Activated CD8-positive, alpha-beta memory T cell treated with anti-CD3 and anti-CD28 coated beads for 1 hour (primary cell): ENCODE measurements at places on chromosomes 6 and 20.

DNA sequence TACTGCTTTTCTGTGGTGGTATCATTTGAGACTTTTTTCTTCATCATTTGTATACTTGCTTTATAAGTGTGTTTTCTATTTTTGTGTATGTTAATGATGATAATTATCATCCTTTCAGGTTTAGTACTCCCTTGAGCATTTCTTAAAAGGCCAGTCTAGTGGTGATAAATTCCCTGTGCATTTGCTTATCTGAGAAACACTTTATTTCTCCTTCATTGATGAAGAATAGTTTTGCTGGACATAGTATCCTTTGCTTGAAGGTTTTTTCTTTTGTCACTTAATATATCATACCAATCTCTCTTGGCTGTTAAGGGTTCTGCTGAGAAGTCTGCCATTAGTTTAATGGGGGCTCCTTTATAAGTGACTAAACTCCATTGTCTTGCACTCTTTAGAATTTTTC is 123.2 kb upstream of the IRAK1BP1 start:
- DNase-seq, result no peak

GRCh38 chr6:11067348-11067747 is 23.2 kb upstream of the ELOVL2 start:
- no peak for DNase-seq

- no peak for DNase-seq
These were observed 19.7 kb upstream of the GTSF1L start for GRCh38 chr20:43746344-43747137.

GRCh38 chr6:167898673-167899311 is 72.1 kb downstream of the AFDN start:
- no peak for DNase-seq

DNA sequence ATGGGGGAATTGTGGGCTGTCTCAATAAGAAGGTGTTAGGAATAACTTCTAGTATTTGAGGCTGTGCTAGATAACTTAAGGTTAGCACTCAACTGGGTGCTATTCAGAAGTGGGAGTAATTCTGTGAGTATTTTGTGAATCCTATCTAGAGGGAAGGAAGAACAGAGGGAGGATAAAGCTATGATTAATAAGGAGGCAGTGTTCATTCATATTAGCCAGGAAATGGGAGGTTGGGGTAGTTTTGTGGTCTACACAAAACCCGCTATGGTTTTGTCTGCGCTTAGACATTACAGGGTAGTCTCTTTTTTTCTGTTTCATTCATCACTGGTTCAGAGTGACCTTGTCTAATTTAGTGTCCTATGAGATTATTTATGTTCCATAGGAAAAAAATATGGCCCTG is 341.0 kb downstream of the ARHGAP18 start:
- no peak for DNase-seq

GRCh38 chr6:41643899-41644269 is 5.6 kb downstream of the MDFI start:
- DNase-seq, result no peak

DNA sequence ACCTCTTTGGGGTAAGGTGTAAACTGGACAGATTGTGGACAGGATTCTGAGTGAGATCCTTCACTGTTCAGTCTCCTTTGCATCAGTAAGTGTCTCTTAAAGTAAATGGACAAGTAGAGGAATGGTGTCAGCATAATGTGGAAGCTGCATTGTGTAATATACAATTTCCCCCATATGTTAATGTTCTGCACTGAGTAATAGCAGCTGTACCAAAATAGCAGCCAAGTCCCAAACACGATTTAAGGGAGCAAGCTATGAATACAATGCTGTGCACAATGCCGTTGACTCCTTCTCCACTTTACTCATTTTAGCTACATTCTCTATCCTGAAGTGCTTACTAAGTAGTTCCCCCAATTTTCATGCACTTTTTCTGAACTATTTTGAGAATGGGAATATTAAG is 21.1 kb upstream of the TRIM26 start:
- no peak for DNase-seq

DNA sequence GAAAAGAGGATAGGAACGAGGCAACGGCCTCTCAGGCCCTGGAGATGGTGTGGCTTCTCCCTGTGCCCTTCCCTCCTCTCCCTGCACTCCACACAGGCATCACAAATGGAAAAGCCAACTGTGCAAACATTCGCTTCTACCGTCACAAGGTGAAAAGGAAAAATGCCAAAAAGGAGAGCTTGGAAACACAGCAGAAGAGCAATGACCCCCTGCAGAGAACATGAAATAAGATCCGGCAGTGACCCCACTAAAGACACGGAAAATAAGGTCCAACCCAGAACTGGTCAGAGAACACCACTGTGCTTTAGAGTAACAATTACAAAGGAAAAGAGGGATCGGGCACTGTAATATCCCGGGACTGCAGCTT is 63.0 kb downstream of the SLC22A23 start:
- no peak for DNase-seq

- no peak for DNase-seq
These were observed 192.2 kb downstream of the GMPR start for GRCh38 chr6:16430391-16431089.

DNA sequence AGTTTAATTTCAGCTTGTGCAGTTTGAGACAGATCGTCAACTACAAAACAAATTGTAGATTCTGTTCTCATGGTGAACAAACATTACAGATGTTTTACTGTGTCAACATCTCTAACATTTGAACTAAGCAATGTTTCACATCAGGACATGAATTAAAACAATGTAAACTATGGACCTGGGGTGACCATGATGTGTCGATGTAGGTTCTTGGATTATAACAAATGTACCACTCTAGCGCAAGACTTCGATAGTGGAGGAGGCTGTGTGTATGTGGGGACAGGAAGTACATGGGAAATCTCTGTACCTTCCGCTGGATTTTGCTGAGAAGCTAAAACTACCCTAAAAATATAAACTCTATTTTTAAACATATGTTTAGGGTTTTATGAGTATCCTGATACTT is 17.1 kb downstream of the HIVEP2 start:
- no peak for DNase-seq

- no peak for DNase-seq
These were observed 10.0 kb upstream of the TBX18 start for GRCh38 chr6:84774157-84774984.

GRCh38 chr6:13261464-13261994 is 66.8 kb downstream of the TBC1D7 start:
- DNase-seq, result no peak

- no peak for DNase-seq
These were observed 118.2 kb upstream of the RIPOR2 start for GRCh38 chr6:25053875-25054371.

GRCh38 chr6:30882759-30883684 is 1.3 kb upstream of the DDR1 start:
- no peak for DNase-seq

GRCh38 chr6:77011929-77012545 is 451.3 kb downstream of the HTR1B start:
- DNase-seq, result no peak

DNA sequence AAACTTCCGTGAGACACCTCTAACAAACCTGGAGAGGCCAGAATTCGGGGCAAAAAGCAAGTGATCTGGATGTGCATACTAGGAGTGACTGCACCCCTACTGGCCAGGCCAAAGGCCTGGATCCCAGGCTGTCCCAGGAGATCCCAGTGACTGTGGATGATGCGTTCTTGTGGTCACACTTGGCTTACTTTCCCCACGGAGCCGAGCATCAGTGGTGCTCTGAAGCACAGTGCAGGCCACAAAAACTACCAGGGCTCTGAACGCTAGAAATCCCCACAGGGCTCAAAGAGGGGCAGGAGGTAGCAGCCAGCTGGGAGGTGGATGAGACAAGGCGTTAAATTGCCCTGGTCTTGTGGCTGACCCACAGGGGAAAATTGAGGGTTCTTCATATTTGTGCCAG is 7.1 kb downstream of the TRIM26 start:
- no peak for DNase-seq

GRCh38 chr6:148288541-148288940 is 54.1 kb upstream of the SASH1 start:
- DNase-seq, result no peak

DNA sequence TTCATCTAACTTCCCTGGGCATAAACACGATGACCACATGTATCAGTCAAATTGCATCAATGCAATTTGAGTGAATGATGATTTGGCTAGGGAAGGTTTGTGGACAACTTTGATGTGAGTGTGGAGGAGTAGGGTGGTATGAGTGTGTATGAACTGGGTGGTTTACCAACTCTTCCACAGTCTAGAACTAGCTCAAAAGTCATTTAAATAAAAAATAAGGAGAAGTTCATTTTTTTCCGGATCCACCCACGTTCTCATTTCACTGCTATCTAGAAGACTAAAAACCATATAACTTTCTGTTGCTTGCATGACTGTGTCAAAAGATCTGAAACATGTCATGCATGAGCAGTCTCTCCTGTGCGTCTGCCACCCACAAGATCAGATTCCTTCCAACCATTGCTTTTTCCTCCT is 23.6 kb downstream of the SLC35D3 start:
- DNase-seq, result no peak

DNA sequence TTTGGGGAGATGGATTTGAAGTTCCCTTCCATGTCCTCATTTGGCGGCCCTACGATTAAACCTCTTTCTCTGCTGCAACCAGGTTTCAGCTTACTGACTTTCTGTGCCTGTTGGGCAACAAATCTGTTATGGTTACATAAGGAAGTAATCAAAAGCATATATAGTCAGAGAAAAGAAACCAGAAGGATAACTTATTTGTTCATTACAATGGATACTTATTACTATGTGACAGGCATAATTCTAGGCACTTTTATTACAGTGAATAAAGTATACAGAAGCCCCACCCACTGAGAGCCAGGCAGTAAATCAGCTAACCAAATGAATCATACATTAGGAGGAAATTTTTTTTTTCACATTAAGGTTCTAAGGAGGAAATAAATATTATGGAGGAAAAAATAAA is 9.6 kb upstream of the TRIM31 start:
- no peak for DNase-seq

GRCh38 chr20:63461104-63461763 is 11.2 kb downstream of the KCNQ2 start:
- no peak for DNase-seq

DNA sequence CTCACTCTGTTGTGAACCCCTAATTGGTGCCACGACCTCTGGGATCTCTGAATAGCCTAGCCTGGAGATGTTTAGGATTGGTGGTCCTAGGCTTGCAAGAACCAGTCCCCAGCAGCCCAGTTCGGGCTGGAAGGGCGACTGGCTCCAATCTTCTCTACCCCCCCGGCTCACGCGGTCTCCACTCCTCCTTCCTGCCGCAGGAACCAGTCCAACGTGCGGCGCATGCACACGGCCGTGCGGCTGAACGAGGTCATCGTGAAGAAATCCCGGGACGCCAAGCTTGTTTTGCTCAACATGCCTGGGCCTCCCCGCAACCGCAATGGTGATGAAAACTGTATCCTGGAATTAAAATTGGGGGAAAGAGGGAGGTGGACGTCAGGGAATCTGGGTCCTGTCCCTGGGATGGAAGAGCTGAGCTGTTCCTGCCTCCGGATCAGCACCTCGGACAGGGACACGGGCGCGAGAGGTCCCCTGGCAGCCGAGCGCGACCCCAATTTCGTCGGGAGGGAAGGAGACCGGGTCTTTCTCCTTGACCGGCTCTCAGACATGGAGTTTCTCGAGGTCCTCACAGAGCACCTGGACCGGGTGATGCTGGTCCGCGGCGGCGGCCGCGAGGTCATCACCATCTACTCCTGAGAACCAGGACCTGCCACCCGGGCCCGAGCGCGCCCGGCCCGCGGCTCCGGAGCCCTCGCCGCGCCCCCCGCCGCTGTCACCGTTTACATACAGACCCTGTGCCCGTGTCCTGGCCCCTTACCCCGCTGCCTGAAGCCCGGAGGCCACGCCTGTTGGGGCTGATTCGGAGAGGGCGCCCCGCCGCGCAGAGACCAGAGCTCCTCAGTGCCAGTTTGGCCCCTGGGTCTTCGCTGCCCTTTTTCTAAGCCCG is 28.2 kb downstream of the SLC12A5 start:
- no peak for DNase-seq

GRCh38 chr20:50115041-50115512 is 2.1 kb upstream of the UBE2V1 start:
- no peak for DNase-seq

DNA sequence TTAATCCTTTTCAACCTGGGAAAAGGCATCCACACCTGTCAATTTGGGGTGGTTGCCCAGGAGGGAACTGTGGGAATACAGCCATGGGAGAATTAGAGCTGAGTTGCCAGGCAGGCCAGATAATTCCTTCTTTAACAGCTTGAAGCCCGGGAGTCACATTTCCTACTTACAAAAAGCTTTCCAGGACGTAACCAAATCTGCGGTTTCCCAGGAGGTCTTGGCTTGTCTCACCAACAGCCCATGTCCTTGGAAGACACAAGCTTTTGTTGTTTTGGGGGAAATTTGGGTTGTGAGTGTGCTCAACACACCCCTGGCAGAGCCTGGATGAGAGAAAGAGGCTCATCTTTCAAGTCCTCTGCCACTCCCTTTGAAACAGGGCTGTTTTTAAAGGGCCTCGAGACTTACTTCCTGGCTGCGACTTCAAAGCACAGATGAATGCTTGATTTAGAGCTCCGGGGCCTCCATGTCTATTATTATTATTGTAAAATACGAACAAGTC is 465.9 kb upstream of the BTBD3 start:
- no peak for DNase-seq

DNA sequence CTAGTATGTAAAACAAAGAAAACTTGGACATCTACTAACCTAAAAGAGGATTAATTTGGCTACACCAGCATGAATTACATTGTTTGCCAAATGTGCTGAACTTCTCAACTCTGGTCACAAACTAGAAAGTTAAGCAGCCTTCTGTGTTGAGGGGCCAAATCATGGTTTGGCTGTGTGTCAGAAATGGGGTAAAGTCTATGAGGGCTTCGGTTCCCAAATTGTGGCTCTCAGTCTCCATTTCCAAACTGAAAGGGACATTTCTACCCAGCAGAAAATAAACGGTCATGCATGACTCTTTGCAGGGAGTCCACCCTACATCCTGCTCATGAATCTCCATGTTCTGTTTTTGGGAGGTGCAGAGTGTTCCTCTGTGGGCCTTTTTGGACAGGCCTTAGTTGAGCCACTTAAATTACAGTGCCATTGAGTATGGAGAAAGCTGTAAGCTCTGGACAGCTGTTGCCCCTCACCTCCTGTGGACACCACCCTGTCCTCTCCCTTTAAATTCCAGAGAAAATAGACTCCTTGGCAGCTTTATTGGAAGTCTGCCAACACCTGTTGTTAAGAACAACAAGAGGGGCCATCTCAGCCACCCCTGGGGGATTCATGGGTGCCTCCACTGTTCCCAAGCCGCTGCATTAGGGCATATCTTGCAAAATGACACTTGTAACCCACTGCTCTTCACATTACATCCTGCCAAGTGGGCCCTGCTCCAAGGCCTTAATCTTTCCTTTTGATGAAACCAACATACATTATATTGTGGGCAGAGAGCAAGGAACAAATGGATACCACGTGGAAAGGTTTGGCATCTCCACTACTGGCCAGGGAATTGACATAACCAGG is 27.5 kb upstream of the SNRPC start:
- no peak for DNase-seq
